Stimulated activated CD8-positive, alpha-beta memory T cell treated with anti-CD3 and anti-CD28 coated beads, Interleukin-15, amount 100 ng/mL, for 48 hours (primary cell): ENCODE measurements at places on chromosomes 1 and 21.

- no peak for DNase-seq
Measured at GRCh38 chr1:77664939-77665516, 17.4 kb downstream of the ZZZ3 start.

GRCh38 chr1:162596514-162597170 is 35.1 kb downstream of the UAP1 start:
- DNase-seq = no peak

- DNase-seq = no peak
Measured at GRCh38 chr1:1601564-1602303, 1.8 kb upstream of the FNDC10 start.

DNA sequence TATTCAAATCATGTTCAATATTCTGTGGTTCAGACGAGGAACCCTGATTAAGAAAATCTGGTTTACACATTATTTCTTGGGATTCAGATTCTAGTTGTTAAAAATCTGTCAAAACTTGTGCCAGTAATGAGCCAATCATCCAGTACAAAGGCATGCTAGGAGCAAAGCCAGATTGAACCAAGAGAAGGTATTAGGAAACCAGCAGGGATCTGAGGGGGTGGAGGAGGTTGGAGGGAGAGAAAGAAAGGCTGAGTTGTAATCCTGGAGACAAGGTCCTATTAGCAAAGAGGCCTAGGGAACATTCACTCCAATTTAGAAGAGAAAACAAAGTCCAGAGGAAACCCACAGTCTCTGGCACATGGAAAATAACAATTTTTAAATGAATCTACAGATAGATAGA is 352.9 kb downstream of the LTN1 start:
- DNase-seq = no peak

DNA sequence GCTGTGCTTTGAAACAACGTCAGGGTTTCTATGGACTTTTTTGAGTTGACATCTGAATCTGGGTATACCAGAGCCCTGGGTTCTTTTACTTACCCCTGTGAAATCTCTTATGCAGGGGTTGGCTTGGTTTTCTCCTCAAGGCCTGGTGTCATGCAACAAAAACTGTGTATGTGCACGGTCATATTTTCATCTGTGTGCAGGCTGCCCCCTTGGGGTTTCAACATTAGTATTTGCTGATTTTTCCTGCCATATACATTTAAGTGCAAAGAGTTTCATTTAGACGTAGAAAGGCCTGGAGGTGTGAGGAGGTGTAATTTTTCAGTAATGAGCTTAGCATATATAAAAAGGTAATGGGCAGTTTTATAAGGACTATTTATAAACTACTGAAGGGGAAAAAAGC is 22.0 kb upstream of the ZBTB18 start:
- DNase-seq = no peak

GRCh38 chr1:108847494-108847893 is 9.4 kb downstream of the AKNAD1 start:
- DNase-seq = no peak

DNA sequence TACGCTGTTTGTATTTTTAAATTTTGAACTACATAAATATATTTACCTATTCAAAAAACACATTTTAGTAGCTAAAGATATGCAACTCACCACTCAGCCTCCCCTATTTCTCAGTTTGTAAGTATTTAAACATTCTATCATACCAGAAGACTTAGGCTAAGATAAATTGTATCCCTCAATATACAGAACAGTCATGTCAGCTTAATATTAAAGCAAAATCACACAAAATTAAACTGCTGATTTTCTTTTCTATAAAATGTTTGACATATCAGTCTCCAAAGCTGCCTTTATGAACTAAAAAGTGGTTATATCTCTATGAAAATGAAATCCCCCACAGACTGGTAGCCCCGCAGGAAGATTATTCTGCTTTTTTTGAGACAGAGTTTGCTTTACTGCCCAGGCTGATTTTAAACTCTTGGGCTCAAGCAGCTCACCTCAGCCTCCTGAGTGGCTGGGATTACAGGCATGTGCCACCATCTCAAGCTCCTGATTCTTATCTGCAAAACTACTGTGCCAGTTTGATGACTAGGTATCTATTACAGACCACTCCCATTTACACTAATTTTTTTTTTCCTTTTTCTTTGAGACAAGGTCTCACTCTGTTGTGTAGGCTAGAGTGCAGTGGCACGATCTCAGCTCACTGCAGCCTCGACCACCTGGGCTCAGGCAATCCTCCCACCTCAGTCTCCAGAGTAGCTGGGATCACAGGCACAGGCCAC is 37.6 kb downstream of the NRDC start:
- no peak for DNase-seq

DNA sequence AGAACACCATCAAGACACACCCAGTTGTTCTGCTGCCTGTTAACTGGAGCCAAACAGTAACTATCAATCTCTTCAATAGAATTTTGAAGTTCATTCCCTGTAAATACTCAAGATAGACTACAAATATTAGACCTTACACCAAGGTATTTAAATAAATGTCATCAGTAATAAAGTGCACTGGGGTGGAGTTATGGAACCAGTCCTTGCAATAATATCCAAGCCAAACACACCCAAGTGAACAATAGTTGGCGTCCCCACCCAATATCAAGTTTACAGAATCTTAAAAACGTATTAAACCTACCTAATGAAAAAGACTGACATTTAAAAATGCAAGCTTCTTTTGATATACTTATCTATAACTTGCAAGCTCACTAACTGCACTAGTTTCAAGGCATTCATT is 2.7 kb downstream of the SERBP1 start:
- no peak for DNase-seq

- DNase-seq = no peak
Measured at GRCh38 chr21:46118316-46119143, 20.6 kb downstream of the COL6A2 start.

GRCh38 chr1:228286505-228287417 is 78.9 kb downstream of the OBSCN start:
- DNase-seq = no peak

DNA sequence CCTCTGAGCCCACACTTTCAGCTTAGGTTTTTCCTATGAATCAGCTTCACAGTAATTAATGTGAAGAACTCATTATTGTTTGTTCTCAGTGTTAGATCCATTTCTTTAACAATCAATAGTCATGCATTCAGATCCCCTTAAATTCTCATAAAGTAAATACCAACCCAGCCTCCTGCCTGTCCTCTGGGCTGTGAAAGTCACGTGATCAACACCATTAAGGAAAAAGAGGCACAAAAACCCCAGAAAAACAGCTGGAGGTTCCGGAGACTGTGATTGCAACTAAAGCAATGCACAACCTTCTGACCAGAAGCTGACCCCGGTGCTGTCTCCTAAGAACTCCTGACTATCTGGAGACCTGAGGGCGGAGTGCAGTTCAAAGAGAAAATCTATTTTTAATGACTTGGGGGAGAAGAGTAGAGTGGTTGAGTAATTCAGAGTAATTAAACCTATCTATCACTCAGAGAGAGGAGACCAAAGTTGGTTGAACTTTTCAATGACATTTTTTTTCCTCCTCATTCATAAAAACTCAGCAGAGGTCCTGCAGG is 132.5 kb downstream of the PLXNA2 start:
- no peak for DNase-seq

GRCh38 chr1:202333861-202334260 is 7.9 kb downstream of the UBE2T start:
- no peak for DNase-seq

- no peak for DNase-seq
Measured at GRCh38 chr1:114000406-114000805, 21.1 kb downstream of the OLFML3 start.

GRCh38 chr1:181587870-181588438 is 104.6 kb downstream of the CACNA1E start:
- DNase-seq = no peak
